ENCODE measurements at places on chromosomes 11 and 22.

DNA sequence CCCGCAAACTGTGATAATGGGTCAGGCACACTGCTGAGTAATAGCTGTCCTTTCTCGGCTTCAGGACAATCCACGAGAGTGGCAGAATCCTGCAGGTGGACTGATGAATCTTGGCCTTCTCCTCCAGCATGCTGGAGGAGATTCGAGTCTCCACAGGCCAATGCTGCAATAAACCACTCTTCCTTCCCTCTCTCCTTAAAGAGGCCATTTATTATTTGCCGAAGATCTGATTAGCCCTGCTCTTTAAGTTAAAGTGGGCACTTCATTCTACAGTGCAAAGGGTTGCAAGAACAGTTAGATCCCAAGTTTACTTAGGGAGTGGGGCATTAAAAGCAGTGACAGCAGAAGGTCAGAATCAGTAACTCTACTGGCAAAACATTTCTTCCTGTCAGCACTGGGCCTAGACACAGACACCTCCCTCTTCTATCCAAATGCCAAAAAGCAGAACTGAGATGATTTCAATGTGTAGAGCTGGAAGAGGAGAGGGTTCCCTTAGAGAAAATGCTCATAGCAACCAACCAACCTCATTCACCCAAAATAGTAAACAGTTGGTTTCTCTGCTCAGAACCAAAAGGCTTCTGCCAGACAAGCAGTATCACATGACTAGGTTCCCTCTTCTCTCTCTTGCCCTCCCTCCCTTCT is 121.7 kb downstream of the SGSM3 start:
- no peak for DNase-seq

DNA sequence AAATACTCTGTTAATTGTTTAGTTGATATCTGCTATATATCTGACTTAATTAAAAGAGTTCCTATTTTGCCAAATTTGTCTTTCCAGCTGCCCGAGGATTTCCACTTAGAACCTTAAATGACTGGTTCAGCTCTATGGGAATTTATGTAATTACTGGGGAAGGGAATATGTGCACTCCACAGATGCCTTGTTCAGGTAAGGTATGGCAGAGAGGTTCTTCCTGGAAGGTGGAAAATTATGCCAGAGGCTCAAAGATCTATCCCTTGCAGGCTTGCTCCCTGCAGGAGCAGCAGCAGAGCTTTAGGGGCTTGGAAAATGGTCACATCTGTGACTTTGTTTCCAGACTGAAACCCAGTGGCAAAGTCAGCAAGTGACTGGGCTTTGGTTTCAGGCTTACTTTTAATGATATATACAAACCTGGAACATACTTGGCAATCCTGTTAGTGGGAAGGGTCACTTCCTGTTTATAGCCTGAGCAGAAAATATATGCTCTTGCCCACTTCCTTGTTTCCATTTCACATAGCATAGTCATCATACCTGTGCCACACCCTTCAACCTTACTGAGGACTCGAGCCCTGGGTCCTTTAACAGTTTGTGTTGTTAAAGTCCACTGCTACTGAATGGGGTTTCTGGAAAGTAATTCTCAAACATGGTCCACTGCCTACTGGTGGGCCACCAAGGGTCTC is 23.7 kb downstream of the WBP2NL start:
- DNase-seq: no peak

DNA sequence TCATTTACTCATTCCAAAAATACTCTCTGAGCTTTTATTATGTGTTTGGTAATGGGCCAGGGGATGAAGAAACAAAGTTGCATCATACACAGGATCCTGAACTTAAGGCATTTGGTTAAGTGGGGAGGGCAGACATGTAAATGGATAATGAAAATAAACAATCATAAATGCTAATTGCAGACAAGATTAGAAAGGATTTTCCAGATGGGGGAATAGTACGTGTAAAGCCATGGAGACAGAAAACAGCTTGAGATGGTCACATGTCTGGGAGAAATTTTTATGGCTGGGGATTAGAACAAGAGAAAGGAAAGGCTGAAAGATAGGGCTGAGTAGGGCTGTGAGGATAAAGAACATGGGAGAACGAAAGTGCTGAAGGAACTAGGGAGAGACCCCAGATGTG is 534.3 kb upstream of the LARGE1 start:
- DNase-seq: no peak

GRCh38 chr22:24768537-24769374 is 5.8 kb downstream of the PIWIL3 start:
- DNase-seq: peak; percentile 45

- DNase-seq: no peak
Observed at GRCh38 chr22:17890245-17890671, 116.0 kb upstream of the BID start.

DNA sequence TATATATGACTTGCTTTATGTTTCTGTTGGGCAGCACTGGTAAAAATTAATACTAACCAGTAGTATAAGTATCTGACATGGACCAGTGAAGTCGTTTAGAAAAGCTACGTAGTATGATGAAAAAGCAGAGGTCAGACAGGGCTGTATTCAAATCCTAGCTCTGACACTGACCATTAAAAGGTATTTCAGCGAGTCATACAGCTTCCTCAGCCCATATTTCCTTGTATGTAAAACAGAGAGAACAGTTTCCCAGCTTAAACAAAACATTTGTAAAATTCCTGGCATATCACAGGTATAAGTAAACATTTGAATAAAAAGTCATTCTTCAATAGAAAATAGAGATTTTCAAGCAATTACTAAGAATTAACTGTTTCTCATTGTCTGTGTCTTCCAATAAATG is 4.2 kb downstream of the NOX4 start:
- peak; percentile 17 for DNase-seq

- DNase-seq: peak; percentile 4
Observed at GRCh38 chr11:116072601-116073410, 568.6 kb upstream of the CADM1 start.

DNA sequence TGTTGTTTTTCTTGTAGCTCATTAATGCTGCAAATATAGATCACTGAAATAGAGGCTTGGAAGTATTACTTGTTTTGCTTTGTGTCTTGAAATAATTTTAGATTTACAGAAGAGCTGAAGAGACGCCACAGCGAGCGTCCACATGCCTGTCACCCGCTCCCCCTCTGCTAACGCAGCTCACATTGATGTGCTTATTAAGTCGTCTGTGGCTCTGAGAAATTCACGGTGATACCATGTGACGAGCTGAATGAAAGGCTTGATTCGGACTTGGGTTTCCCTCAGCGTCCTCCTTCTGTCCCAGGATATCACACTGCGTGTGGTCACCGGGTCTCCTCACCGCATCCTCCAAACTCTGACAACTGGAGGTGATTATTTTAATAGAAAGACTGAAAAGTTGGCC is 365.4 kb downstream of the BRD1 start:
- no peak for DNase-seq

DNA sequence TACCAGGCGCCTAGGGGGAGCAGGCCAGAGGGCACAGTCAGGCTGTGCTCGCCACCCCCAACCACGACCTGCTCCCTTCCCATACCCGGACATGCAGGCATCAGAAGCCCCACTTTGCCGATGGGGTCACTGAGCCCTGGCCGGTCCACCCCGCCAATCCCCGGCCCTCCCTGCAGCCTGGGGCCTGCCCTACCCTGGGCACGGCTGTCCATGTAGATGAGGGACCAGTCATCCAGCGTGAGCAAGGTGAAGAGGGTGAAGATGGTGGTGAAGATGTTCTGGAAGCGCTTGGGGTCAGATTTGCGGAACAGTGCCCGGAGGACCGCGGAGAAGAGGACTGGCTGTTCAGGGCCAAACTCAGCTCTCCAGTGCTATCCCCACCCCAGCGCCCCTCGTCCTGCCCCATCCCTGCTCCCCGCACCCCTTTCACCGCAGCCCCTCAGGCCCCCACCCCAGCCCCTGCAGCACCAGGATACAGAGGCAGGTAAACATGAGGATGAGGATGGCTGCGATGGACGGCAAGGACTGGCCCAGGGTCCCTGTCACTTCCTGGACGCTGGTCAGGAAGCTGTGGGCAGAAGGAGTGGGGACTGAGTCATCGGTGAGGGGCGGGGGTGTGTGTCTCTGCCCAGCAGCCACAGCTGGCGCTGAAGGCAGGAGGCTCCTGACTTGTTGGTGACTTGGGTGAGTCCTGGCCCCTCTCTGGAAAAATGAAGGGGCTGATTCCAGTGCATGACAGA is 5.5 kb downstream of the CATSPER1 start:
- DNase-seq: peak; percentile 73

GRCh38 chr22:35380537-35381423 is at the start of gene HMOX1:
TSS of gene HMOX1 (plus strand) at chr22:35381096. CDS start at chr22:35381174, 78 bp downstream.
- DNase-seq: peak; percentile 91

DNA sequence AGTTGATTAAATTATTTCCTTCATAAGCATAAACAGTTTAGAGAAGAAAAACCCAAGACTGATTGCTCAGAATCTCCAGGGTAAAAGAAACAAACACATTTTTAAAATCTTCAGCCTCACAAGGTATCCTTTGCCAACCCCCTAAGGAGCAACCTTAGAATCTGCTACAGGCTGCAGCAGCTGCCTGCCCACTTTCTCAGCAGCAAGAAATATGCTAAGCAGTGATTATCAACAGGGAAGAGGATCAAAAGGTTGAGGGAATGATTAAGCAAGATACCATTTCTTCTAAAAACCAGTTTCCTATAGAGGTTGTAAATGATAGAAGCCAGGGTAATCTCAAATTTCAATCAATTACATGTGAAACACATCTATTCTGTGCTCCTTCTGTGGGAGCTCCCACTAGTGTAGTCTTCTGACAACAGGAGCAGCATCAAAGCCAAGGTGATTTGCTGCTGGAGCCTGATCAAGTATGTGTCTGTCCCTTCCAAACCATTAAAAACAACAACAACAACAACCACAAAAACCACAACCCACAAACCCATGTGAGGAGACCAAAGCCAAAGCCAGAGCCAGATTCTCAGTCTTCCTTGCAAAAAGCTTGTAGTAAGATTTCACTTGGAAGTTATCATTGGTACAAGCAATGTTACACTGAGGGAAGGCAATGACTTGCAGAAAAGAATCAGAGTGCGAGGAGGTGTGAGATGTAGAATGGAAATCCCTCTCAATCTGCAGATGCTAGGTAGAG is 761.2 kb downstream of the DLG2 start:
- no peak for DNase-seq

- DNase-seq: no peak
Observed at GRCh38 chr11:134975866-134976376, 563.9 kb upstream of the B3GAT1 start.

DNA sequence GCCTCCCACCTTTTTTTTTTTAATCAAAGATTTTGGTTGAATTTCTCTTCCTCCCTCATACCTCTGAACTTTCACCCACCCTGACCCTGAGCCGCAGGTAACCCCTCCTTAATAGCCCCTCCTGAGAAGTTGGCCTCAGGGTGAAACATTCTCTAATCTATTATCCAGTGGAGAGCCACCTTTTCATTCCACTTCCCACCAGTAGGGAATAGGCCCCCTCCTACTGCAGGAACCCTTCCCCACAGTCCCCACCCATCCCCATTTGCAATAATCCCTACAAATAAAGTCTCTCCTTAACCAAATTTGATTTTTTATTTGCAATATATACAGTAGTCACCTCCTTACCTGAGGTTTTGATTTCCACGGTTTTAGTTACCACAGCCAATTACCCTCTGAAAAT is 2.1 kb upstream of the SLC35F2 start:
- no peak for DNase-seq

Measured in fibroblast of skin of scalp (primary cell).